ENCODE measurements at places on chromosomes 11 and 22.

- DNase-seq, result no peak
These were observed 16.2 kb downstream of the CREB3L1 start for GRCh38 chr11:46293641-46294103.

DNA sequence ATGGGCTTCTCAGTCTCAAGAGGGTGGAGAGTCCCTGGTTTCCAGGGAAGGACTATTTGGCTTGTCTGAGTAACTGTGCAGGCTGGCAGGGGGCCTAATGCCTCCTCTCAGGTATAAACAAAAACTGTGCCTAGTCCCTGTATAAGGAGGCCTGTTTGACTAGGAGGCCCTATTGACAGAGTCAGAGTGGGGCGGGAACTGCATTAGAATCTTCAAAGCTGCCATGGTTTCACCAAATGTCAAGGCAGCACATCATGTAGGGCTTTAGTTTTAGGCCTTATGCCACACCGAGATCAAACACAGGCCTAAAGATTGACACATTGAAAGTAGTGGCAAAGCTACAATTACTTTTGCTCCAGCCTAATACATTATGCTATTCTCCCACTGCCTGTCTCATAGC is 611.5 kb upstream of the B3GAT1 start:
- DNase-seq, result no peak

DNA sequence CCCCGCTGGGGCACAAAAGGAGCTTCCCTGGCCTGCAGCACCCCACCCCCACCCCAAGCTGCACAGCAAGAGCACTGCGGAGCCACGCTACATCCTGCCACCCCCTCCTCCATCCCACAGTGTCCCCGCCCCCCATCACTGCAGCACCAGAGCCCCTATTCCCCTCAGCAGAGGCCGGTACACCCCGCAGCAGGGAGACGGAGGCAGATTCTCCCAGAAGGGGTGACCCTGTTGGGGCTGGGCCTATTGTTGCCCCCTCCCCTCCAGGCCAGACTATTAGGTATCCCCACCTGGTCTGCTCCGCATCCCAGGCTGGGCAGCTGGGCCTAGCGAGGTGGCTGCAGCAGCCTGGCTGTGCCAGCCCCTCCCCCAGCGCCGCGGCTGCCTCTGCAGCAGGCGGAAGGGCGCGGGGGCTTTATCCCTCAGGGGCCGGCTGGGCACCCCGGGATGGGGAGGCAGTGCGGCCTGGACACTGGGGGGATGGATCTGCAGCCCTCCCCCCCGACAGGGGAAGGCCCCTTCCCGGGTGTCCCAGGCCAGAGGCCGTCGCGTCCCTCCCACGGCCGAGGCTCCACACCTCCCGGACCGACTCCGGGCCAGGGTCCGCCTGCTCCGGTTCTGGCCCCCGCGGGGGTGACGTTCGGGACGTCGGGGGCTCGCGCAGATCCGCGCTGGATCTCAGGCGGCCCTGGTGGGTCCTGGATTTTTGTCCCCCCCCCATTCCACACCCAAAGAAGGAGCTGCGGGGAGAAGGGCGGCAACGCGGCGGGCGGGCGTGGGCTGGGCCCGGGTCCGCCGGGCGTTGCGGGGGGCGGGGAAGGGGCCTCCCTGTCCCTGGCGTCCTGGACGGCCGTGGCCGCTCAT is 943 bp downstream of the DUSP8 start:
- no peak for DNase-seq

- DNase-seq, result no peak
These were observed 72.9 kb upstream of the OR5AN1 start for GRCh38 chr11:59285716-59286260.

DNA sequence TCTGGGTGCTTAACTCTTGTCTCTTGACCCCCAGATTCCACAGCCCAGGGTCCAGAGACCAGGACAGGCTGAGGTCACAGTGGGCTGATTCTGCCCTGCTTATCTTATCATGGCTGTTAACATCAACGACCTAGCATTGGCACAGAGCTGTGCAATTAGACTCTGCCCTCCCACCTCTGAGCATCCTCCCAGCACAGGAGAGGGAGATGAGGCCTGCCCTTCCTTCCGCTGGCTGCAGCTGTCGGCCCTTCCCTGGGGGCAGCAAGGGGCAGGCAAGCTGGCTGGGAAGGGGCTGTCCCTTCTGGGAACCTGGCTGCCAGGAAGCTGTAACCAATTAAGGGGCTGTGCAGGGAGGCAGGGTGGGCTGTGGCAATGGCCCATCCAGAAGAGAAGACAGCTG is 22.5 kb downstream of the LRRC10B start:
- DNase-seq, result no peak

Data from HuH-7.5 (cell line).